ENCODE measurements at places on chromosomes 11 and 22.

DNA sequence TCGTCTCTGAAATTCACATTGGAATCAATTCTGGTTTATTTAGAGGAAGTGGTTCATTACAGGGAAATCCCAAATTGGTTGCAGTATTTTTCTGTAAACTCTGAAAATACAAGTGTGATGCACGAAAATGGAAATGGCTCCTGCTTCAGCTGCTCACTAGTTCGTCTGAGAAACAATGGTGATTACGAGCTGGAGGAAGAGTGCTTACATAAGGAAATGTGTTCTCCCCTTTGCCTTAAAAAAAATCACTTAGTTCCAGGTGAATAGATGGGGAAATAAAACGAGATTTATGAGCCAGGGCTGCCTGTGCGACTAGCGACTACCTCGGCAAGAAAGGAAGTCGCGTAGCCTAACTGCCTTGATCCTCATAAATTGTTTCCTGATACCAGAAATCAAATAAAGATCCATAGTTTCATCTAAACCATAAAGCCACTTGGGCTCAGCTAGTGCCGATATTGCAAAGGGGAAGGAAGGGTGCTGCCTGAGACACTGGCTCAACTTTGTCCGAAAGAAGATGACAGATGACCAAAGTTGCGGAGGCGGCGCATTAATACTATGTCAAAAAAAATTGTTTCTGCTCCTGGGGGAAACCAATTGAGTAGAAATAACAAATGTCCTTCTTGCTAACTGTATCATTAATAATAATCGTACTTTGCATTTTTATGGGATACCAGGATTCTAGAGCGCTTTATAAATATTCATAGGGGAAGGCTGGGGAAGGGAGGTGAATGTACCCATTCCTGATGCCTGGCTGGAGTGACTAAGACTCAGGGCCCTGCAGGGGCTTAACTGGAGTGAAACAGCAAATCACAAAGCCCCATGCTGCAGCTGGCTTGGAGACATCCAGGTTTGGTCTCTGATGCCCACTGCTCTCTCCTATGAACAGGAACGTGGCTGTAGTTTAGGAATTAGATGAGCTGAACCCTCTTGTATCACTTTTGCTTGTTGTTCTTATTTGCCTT is 185.7 kb downstream of the BLID start:
- DNase-seq: no peak

DNA sequence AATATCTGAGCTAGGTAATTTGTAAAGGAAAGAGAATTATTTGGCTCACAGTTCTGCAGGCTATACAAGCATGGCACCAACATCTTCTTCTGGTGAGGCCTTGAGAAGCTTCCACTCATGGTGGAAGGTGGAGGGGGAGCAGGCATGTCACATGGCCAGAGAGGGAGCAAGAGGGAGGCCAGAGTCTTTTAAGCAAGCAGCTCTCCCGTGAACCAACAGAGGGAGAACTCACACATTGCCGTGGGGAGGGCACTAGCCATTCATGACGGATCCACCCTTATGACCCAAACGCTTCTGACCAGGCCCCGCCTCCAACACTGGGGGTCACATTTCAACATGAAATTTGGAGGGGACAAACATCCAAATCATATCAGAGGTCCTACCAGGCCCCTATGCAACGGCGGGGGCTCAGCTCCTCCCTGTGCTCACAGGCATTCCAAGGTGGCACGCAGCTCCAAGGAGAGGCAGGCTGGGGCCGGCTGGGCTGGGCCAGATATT is 4.6 kb downstream of the C11orf96 start:
- no peak for DNase-seq

DNA sequence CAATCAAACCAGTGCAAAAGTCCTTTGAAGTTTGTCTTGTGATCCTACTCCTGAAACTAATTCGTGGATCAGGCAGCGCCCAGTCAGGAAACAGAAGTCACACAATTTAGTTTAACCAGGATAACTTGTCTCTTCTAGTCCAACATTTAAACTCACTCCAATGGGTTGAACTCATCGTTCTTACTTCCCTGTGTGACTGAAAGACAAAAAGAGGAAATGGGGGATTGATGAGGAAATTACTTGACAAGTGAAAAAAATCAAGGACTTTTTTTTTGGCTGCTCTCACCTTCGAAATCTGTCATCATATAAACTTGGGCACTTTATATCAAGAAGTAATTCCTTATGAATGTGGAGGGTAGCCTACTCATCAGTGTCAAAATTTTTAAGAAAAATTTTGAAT is 78.4 kb downstream of the HSD17B12 start:
- DNase-seq: no peak

- DNase-seq: no peak
These were observed 334.8 kb downstream of the GUCY1A2 start for GRCh38 chr11:106683435-106683834.

GRCh38 chr11:119634301-119634700 is 94.7 kb downstream of the NECTIN1 start:
- DNase-seq: no peak

DNA sequence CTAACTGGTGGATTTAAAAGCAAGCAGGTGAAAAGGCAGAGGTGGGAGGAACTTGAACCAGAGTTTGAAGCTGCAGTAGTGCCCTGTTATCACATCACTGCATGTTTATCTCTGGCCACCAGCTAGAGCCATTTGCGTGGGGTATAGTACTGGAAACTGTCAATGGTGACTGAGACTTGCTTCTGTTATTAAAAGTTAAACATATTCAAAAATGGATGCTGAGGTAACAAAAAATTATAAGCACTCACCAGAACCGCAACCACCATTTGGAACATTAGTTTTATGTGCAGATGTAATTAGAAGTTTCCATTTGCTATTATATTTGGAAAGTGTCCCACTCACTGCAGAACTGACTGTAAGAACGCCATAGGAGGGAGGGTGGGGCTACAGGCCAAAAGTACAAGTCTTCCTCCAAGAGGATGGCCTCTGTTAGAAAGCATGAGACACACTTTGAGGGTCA is 1.2 kb upstream of the CD59 start:
- no peak for DNase-seq

DNA sequence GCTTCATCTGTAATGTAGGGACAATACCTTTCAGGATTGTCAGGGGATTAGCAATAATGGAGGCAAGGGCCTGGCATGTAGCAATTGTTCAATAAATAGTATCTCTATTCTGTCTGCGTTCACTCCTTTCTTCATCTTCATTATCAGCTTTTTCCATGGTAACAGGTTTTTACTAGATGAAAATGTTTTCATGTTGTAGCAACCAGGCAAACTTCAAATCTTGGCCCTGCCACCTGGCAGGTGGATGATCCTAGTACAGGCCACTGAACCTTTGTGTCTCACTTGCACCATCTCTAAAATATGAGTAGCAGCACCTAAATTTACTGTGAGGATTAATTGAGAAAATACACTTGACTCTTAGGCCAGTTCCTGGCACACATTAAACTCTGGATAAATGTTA is 83.4 kb downstream of the SWAP70 start:
- DNase-seq: no peak

DNA sequence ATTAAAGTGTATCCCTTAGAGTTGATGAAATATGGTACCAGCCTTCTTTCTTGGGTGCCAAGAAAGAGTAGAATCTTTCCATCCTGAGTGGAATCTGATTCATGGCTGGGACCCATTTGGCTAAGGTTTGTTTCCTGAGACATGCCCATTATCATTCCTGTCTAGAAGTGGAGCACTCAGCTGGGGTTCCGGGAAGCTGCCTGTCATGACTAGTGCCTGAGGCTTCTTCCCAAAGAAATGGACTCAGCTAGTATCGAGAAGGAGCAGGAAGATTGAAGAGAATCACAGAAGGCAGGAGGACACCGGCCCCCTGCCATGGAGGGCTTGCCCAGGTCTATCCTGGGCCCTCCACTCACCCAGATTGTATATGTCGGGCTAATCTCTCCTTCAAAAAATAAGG is 57.6 kb downstream of the KREMEN1 start:
- DNase-seq: no peak

DNA sequence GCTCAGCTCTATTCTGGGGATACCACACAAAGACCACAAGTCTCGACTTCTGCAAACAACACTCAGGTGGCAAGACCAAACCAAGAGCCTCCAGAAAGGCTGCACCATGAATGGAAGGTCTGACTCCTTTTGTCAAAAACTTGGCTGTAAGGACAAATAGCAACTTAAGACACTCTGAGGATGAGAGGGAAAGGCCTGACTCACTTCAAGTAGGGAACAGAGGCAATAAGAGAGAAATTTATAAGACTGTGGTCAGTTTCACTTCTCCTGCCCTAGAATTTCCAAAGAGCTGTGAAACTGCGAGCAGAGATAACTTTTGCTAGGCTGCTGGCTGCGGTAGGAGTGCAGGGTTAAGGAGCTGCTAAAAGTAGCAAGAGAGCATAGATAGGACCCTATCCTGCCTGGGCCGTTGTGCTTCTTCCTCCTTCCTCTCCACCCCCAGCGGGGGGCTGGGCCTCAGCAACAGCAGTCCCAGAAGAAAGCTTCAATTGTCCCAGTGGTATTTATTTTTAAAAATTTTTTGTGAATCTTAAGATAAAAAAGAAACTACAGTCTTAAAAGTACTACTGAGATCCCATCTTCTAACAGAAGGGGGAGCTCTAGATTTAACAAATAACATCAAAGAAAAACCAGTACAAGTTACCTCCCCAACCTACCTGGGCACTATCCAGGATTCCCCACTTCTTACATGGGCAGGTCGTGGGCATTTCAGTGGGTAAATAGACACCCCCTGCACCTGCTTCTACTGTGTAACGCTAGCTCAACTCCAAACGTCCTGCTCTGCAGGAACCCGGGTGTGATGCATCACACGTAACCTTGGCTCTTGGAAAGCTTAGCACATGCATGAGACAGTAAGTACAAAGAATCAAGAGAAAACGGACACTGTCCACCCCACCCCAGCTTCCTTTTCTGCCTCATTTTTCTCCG is 66.4 kb downstream of the SGSM3 start:
- no peak for DNase-seq

- DNase-seq: no peak
These were observed 178.8 kb upstream of the MTMR2 start for GRCh38 chr11:96102664-96103078.
